ENCODE measurements at places on chromosomes 5 and 9. TPM values are rescaled to one million over a fixed set of nuclear protein-coding genes. Genes with fewer than 3 reads are reported as not detected.

GRCh38 chr5:16679863-16680262 is 63.1 kb upstream of the RETREG1 start:
- no peak for DNase-seq

DNA sequence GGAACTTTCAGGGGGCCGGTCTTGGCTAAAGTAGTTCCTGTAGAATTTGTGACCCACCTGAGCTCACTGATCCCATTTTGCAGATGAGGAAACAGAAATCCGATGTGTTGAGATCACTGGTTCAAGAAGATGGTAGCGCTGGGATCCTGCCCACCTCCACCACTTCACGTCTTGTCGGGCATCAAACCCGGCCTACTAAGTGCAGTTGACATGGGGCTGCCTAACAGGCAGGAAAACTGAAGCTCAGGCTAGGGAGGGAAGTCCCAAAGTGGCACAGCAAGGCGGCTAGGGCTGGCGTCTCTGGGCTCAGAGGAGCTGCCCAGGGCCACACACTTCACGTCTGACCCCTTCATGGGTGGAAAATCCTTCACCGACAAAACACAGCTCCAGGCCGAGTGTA is 502 bp upstream of the ENG start:
- no peak for DNase-seq

DNA sequence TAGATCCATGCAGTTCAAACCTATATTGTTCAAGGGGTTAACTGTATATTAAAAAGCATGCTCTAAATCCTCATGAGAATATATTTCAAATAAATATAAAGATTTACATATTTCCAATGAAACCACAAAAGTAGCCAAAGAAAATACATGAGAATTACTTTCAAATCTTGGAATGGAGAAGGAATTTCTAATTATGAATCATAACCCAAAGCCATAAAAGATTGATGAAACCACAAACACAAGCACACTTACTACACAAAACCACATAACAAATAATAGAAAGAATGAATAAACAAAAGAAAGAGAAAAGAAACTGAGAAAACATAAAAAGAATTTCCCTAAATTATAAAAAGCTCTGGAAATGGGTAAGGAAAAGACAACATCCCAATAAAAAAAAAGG is 16.0 kb downstream of the ERP44 start:
- DNase-seq, result no peak

The PCSK1 gene
- not detected for total RNA-seq

The POLK gene
- 23.4 TPM for total RNA-seq

DNA sequence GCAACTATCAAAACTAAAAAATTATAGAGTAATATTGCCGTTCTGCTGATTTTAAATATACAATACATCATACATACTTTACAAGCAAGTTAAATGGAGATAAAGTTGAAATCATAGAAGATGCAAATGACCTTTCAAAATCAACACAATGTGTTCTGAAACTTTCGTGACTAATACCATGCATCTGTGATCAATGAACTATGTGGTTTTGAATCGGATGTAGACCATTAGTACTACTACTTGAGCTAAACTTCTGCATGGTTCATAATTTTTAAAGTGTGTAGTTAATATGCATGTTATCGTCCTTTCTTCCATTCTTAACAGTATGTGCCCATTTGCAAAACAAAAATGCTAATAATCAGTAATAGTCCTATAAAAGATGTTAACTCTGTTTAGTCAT is 11.3 kb upstream of the PHF2 start:
- DNase-seq, result no peak

DNA sequence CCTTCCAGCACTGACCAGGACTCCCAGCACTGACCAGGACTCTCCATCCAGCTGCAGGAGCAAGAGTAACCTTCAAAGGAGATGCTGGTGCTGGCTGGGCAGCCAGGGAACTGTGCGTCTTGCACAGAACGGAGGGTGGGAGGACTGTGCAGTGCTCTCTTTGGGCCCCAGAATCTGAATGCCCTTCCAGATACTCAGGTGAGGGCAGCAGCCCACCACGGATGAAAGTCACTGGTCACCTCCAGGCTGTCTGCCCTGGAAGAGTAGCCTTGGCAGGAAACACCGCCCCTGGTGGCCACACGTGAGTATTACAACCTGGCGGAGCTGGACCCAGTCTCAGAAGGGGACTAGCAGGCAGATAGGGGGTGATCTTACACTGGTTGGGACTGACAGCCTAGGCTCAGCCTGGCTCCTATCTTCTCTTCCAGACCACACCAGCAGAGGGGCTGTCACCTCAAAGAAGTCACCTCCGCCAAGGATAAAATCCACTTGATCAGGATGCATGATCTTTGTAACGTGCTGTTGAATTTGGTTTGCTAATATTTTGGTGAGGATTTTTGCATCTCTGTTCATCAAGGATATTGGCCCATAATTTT is 4.8 kb upstream of the SARDH start:
- DNase-seq, result peak; percentile 85

GRCh38 chr5:104626122-104626521 is 1063.5 kb upstream of the NUDT12 start:
- no peak for DNase-seq

DNA sequence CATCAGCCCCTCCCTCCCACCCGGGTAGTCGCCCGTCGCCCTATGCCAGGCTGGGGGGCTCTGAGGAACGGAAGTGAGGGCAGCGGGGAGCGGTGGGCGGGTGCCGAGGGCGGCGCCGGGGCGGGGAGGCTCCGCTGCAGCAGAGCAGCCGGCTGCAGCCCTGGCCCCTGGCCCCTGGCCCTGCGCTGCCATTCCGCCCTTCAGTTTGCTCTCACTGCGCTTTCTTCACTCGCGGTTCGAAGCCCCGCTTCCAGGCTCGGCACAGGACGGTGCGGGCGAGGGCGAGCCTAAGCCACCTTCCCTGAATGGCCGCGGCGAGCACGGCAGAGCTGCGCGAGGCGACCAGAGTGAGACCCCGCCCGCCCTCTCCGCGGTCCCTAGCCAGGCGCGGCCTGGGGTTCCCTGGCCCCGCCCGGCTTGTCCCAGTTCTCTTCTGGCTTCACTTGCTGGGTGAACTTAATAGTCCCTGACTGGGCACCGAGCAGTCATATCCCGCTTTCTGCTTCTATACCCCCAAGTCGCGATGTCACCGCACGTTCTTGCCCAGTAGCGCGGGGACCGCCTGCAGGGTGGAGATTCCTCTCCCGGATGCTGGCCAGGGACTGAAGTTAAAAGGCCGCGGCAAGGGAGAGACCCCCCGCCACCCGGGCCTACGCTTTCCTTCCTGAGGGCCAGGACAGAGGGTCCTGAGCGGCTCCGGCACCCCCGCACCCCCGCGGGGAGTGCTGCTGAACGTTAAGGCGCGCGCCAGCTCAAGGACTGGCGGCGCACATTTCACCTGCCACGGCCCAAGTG is 623 bp upstream of the TRIM36 start:
- no peak for DNase-seq
